ENCODE measurements at places on chromosomes 6 and 20.

GRCh38 chr20:47785311-47785853 lies at the start of gene SULF2:
Gene SULF2 (minus strand): TSS chr20:47785481. CDS start chr20:47757363, 28,118 bp downstream.
- no peak for DNase-seq

GRCh38 chr6:36984581-36985416 lies 1.2 kb downstream of the MTCH1 start:
- peak; percentile 93 for DNase-seq

- peak; percentile 69 for DNase-seq
Measured at GRCh38 chr6:52596371-52597028, 19.6 kb upstream of the TRAM2 start.

- peak; percentile 80 for DNase-seq
Measured at GRCh38 chr6:26241033-26241895, 123.7 kb upstream of the BTN3A2 start.

DNA sequence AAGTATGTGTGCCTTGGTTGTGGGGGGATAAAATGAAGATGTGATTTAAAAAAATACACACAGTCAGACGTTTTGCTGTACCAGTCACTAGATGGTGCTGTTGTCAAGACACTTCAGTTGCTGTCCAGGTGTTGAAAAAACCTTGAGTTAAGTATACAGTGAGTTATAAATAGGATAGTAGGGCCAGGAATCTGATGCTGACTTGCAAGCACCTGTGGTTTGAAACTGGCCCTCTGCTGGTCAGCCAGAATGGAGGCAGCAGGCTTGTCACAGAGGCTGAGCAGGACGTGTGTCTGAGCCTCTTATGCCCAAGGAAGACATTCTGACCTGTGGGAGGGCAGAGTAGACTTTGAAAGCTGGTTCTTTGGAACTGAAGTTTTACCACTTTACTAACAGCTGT lies 27.8 kb downstream of the RNF8 start:
- DNase-seq: peak; percentile 50

- DNase-seq: no peak
Measured at GRCh38 chr20:19492687-19493336, 265.2 kb upstream of the RIN2 start.

DNA sequence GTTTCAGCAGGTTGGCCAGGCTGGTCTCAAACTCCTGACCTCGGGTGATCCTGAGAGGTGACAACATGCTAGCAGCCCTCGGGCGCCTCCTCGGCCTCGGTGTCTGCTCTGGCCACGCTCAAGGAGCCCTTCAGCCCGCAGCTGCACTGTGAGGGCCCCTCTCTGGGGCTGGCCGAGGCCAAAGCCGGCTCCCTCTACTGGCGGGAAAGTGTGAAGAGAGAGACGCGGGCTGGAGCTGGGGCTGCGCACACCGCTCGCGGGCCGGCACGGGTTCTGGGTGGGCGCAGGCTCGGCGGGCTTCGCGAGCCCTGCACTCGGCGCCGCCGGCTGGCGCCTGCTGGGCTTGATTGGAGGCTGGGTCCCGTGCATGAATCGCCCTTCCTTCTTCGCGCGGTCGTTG lies 80.8 kb upstream of the RBM24 start:
- DNase-seq: no peak

DNA sequence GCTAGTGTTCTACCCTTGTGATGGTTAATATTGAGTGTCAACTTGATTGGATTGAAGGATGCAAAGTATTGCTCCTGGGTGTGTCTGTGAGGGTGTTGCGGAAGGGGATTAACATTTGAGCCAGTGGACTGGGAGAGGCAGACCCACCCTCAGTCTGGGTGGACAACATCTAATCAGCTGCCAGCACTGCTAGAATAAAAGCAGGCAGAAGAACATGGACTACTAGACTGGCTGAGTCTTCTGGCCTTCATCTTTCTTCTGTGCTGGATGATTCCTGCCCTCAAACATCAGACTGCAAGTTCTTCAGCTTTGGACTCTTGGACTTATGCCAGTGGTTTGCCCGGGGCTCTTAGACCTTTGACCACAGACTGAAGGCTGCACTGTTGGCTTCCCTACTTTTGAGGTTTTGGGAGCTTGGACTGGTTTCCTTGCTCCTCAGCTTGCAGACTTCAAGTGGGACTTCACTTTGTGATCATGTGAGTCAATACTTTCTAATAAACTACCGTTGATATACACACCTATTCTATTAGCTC lies 50.1 kb downstream of the SDHAF4 start:
- peak; percentile 6 for DNase-seq

DNA sequence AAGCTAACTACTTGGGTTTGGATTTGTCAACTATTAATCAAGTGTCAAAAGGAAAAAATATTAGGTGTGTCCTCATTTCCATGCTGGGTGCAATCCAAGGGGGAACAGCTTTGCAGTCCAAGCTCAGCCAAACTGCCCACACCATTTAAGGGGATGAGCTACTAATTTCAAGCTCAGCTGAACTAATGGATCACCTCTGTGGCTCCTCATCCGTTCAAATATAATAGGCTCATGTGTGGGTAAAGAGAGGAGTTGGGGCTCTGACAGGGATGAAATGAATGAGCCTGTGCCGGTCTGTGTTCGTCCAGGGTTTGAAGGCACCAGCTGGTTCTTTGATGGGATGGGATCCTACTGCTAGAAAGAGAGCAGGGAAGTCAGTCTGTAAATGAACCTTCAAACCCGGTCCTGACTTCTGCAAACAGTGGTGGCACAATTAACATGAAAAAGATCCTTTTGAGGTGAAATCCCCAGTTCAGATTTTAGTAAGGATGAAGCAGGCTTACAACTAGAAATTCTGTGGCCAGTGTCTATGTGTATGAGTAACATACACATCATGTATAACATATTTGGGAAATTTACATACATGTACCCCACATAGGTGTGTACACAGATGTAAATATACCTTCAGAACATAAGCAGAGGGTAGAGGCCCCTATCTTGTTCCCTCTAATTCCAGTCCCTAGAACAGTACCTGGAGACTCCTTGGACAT lies 41.9 kb downstream of the TTI1 start:
- no peak for DNase-seq

DNA sequence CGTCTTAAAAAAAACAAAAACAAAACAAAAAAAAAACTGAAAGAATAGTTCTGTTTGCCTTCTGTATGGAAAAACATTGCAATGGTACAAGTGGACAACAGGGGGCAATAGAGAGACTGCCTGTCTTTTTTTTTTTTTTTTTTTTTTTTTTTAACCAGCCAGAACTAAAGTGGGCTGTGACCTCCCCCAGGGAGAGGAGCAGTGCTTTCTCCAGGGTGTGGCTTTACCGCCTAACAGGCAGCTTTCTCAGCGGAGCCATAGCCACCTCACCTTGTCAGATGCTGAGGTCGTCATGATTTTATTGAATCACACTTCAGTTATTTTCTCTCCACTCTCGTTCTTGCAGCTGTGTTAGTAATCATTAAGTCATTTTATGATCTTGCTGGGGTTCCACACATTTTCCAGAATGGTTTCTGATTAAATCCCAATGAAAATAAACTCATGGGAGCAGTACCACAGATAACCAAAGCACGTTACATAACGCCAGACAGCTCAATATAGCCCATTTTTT lies 78.4 kb downstream of the GMPR start:
- peak; percentile 77 for DNase-seq

- DNase-seq: no peak
Measured at GRCh38 chr6:20791074-20791473, 256.8 kb downstream of the CDKAL1 start.

- DNase-seq: peak; percentile 94
Measured at GRCh38 chr20:34363062-34363464, at the start of gene ITCH. Gene ITCH (plus strand): TSS chr20:34363273. CDS start chr20:34393812, 30,539 bp downstream.

DNA sequence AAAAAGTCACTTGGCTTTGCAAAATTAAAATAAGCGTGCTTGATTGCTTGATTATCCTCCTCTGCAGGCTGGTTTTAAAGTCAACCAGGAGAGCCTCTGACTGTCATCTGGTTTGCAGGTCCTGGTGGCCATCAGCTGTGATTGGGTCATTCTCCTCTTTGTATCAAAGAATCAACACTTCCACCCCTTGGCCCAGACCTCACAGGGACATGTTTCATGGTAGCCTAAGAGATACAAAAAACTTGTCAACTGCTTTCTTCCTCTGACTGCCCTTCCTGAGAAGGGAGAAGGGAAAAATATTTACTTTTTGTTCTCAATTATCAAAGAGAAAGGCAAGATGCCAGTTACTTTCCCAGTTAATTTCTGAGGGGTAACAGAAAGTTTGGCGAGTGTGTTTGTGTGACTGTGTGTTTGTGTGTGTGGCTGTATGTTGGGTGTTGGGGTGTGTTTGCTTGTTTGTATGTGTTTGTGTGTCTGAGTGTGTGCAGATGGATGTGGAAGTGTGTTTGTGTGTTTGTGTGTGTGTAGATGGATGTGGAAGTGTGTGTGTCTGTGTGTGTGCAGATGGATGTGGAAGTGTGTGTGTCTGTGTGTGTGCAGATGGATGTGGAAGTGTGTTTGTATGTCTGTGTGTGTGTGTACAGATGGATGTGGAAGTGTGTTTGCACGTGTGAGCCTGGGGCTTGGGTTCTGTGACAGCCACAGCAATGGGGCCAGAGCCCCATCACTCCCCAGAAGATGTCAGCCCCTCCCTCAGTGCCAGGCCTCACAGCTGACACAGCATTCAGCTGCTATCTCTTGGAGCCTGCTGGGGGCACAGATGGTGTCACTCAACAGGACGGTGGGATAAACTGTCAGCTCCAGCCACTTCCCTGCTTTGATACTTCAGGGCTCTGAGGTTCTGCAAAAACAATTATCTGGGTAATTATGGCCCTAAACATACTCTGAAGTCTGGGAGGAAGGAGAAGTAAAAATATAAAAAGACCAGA lies 98.6 kb upstream of the RNF24 start:
- DNase-seq: no peak

GRCh38 chr20:31713312-31714273 lies 9.1 kb downstream of the BCL2L1 start:
- DNase-seq: peak; percentile 98

DNA sequence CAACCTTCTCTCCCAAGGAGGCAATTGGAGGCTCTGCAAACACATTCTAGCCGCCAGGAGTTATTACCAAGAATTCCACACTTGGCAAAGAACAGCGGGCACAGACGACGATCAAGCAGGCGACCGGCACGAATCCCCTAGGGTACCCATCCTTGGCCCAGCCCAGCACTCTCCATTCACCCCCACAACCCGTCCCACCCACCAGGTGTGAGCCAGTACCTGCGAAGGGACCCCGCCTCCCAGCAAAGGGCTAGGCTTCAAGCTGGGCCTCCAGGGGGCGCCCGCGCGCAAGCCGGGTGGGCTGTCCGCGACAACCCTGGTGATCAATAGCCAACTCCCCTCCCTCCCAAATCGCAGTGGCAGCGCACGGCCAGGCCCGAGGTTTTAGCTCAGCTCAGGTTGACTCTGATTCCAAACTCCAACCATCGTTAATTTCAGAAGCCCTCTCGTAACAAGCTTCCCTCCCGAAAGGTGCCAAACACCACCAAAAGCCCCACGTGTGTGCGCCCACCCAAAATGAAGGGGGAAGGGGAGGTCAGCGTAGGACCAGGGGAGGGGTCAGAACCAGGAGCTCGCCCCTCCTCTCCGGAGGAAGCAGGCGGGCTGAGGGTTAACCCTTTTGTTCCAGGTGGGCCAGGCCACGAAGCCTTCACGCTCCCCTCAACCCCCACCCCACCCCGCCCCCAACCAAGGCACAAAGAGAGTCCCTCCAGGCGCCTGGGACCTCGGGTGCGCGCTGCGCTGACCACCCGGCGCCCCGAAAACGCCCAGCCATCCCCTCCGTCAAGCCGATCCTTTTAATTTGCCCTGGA lies 2.1 kb downstream of the SALL4 start:
- DNase-seq: peak; percentile 40

DNA sequence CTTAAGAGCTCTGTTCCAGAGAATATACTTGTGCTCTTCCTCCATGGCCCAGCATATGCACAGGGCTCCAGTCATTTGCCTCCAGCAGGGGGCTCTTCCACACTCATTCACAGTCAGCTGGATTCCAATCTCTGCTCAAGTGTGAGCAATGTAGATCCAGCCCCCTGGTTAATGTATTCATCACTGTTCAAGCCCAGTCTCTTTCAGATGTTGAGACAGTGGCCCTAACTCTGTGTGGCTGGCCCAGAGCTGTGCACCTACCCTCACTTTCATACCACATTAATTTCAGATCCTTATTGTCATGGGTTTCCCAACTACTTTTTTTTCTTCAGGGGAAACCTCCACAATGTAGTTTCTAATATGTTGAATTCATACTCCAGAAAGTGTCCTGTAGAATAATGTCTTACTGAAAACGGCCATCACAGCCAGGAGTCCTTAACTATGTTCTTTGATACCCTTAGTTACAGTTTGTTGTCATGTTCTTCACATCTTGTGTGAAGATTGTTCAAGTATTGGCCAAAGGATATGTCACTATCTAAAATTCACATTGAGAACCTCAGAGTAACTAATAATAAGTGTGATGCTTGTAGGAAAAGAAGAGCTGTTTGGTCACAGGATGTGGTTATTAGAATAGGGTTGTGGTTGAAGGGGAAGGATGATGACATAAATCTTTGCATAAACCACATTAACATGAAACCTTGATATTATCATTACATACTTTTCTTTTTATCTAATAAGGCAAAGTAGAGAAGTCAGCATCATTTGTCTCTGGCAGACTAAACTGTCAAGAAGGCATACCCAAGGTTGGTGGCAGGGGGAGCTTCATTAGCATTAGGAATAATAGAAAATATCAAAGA lies 14.4 kb upstream of the HLA-DQA1 start:
- DNase-seq: peak; percentile 21

DNA sequence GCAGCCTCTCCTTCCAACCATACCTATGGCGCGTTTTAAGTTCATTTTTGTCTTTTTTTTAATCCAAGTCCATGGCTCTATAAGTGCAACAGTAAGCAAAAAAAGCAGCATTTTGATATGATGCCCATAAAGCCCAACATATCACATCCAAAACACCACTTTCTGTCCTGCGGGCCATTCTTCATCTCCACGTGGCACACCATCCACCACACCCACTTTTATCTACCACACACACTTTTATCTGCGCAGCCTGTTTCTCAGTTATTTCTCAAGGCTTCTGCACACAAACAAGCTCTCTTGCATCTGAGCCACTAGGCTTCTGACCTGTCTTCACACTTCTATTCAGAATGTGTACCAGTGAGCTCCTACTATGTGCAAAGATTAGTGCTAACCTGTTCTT lies 5.3 kb downstream of the GCLC start:
- no peak for DNase-seq

- DNase-seq: no peak
Measured at GRCh38 chr20:6635034-6635736, 132.3 kb upstream of the BMP2 start.

DNA sequence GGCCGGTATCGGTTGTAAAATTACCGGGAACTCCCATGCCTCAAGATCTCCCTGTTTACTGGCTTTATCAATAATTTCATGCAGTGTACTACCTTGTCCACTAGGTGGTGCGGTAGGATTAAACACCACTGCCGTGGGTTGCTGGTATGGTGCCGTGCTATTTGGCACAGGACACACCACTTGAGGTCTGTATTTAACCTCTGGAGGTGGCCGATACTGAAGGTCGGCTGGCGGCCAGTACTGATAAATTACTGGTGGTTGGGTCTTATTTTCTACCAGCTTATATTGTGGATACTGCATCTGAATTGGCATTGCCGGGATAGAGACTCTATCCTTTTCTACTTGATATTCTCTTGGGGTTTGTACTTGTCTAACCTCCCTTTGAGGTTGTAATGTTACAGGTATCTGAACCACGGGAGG lies 14.3 kb upstream of the PTCRA start:
- peak; percentile 87 for DNase-seq

All from EL (cell line).